ENCODE measurements at places on chromosomes 3 and 15.

DNA sequence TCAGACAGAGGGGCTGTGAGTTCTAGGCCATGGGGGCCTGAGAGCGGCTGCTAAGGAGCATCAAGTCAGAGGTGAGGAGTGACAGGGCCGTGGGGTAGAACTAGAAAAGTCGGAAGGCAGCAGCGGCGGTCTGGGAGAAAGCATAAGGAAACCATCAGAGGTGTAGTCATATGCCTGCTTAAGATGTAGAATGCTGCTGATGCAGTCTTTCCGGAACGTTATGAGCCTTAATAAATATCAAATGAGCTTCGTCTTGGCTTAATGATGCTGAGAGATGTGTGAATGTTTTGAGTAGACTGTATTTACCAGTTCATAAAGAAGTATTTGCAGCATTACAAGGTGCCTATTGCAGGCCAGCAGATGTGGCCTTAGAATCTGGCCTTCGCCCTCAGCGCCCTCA lies 15.2 kb downstream of the ATG7 start:
- no peak for DNase-seq

DNA sequence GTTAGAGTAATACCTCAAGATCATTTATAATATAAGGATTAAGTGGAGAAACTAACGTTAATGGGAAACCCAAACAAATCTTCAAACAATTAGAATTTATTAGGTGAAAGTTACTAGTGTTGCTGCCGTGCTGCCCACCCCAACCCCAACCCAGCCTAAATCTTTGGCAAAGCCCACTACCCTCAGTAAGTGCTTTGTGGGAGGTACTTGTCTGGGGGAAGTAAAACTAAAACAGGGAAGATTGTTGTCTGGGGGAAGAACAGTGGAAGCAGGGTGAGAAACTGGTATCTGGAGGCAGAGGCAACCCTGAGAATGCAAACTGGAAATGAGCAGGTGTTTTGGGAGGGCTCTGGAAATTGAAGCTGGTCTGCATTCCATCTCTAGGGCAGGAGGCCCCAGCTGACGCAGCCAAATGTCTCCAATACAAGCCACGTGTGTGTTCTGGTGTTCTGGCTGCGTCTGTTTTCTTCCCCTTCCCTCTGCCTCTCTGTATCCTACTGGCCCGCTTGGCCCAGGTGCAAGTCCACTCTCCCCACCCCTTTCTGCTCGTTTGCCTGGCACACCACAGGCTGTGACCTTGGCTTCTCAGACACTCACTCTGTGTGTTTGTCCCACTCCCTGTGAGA lies 32.7 kb downstream of the FEM1B start:
- peak; percentile 16 for DNase-seq

GRCh38 chr3:122969585-122970469 lies 57.7 kb downstream of the SEMA5B start:
- no peak for DNase-seq

GRCh38 chr3:126835472-126836219 lies 131.6 kb downstream of the CHCHD6 start:
- DNase-seq, result no peak

- DNase-seq, result no peak
Measured at GRCh38 chr3:25507811-25508210, 79.7 kb downstream of the RARB start.

GRCh38 chr3:111980716-111981456 lies 2.1 kb downstream of the ABHD10 start:
- no peak for DNase-seq

DNA sequence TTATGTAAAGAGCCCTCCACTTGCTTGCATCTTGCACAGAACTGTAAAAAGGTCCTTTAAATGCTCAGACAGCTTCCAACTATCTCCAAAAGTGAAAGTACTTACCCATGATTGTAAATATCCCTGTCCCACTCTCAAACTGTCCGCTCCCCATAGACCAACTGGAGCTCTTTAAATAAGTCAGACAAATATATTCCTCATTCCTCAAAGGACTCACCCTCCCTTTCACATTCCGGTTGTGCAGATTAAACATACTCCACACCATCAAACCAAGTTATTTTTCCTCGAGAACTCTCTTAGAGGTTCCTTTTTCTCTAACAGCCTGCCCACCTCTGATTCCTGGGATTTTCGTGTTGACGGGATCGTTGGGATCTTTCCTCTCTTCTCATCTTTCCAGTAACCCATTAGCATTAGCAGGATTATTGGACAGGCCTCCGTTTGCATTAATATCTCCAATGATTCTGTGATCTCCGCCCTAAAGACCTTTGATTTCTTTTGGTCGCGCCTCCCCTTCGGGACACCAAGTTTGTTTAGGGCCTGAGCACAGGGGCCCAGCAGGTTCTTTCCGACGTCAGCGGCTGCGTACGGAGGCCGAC lies 763 bp downstream of the GOLGB1 start:
- no peak for DNase-seq

GRCh38 chr15:77654975-77655374 lies 22.3 kb upstream of the LINGO1 start:
- DNase-seq, result no peak

GRCh38 chr3:58164199-58164879 lies 46.4 kb downstream of the DNASE1L3 start:
- no peak for DNase-seq

- DNase-seq, result no peak
Measured at GRCh38 chr15:32867313-32867626, 149.5 kb downstream of the GREM1 start.

DNA sequence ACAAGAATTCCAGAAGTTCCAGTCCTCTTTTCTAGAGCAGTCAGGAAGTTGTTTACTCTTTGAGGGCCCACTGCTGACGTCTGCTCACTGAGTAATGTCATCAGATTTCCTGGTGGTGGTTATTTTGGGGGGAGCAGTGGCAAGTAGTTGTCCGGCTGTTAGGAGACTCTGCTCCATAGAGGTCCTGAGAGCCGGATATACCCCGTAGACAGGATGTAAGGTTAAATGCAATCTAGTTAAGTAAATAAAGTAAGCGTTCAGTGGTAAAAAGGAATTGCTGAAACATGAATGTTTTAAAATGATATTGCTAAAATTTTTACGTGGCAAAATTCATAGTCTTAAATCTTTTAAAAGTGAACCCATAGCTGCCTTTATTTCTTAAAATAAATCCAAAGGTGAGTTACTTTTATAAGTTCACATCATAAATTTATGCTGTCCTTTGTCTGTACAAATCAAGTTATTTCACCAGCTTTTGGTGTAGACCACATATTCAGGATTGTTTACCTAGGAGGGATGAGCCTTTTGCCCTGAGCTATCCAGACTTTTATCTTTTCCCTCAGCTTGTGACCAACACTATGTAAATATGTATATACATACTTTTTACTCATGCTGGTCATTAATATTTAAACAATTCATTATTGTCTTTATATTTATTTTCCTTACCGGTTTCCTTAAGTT lies 65.8 kb downstream of the PDE8A start:
- DNase-seq, result no peak

DNA sequence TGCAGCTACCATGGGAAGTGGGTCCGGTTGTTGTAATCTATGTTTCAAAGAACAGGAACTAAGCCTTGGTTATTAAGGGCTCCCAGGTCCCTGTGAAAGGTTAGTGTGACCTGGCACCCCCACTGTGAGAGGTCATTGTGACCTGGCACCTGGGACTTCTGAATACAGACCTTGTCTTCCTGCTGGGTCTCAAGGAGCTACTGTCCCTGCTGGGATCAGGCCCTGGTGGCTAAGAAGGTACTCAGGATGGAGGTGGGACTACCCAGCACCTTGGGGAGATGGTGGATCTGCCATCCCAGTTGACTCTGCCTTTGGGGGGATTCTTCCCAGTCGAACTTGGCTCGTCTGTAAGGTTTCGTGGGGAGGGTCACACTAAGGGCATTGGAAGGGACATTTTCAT lies 10.3 kb upstream of the SLCO2A1 start:
- DNase-seq, result no peak

DNA sequence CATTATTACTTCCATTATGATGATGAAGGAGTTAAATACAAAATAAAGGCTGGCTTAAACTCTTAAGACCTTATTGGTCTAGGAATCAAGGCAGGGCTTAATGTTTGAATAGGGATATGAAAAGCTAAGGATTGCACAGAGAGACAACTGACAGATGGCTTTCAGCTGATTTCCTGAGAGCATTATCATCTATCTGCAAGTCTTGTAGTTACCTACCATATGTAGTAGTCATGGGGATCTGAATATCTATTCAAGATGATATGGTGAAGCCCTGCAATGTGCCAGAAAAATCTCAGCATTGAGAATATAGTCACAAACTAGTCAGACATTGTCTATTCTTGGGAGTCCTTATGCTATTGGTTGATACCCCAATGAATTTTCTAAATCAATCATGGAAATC lies 47.5 kb upstream of the CHMP2B start:
- no peak for DNase-seq

DNA sequence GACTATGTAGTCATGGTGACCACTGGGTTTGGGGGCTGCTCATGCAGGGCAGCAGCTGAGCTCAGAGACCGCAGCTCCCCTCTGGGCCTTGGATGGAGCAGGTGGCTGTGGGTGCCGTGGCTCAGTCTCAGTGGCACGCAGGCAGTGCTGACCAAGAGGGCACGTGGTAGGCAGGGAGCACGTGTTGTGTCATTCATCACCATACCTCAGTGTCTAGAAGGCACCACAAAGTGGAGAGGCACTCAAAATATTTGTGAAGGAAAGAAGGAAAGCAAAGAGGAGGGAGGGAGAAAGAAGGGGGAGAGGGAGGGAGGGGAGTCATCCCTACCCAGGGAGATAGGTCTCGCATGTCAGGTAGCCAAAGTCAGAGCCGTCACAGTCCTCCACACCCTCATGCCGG lies 26.1 kb downstream of the EAF1 start:
- no peak for DNase-seq

DNA sequence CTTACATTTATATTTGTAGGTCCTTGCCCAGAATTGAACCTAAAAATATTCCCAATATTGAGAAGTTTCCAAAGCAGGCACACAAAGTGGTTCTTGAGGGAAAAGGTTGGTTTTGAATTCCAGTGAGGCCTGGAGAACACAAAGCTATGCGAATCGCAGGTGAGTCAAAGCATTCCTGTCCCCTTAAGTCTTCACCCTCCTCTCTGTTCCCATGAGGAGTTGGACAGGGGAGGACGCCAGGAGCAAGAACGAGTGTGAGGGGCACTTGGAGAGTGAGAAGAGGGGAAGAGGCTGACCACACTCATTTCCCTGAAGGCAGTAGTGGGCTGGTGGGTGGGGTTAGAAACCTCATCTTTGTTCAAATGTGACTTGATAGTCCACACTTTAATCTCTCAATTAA lies 185.8 kb upstream of the EOMES start:
- DNase-seq, result no peak

GRCh38 chr15:100777821-100778220 lies 101.8 kb upstream of the ALDH1A3 start:
- DNase-seq, result no peak

DNA sequence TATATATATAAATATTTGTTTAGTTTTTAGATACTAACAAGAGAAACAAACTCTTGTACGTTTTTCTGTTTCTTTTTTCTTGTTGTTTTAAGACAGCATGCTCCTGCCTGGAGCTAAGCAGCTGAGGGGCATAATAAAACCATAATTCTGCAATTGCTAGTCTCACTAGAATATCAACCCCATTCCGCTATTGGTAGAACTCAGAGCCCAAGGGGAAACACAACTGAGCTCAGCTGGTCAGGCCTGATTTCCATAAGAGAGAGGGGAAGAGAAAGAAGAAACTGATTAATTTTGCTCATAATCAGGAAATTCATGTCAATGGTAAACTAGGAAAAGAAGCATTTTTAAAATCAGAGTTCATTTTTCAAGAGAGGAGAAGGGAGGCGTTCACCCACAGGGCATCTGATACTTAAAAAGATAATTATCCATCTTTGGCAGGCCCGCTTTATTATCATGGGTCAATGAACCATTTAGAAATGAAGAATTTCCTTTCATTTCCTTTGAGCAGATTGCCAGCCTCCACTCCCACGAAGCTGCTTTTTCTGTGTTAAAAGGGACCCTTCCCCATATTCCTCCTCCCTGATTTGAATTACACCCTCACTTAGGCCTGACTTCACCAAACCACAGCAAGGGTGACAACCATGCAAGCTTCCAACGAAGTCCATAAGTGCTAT lies 965.3 kb upstream of the CFAP20DC start:
- DNase-seq, result no peak

GRCh38 chr15:77610731-77611130 lies 22.0 kb downstream of the LINGO1 start:
- no peak for DNase-seq

DNA sequence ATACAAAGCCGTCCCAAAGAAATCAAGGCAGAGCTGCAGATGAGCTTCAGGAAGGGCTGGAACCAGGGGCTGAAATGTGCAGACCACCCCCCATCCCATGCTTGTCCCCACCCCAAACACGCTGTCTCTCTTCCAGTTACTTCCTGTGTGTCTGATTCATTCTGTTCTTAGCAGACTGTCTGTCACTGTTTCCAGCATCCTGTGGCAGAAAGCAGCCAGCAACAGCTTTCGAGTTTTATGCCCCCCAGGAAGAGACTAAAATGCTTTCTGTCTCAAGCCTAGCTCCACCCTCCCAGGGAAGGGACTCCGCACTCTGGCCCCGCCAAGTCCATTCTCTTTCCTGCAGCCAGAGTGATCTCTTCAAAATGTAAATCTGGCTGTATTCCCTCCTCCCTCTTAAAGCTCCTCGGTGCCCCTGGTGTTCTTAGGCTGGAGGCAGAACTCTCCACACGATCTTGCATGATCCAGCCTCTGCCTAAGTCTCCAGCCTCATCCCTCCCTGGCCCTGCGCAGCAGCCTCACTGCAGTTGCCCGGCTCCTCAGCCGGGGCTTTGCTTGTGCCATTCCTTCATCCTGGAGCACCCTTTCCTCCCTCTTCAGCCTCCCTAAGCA lies 41.5 kb downstream of the HRH1 start:
- DNase-seq, result no peak

GRCh38 chr3:127978636-127979035 lies 63.6 kb downstream of the KBTBD12 start:
- no peak for DNase-seq

GRCh38 chr3:154758109-154758868 lies 321.8 kb upstream of the MME start:
- no peak for DNase-seq

- DNase-seq, result no peak
Measured at GRCh38 chr15:49370782-49371181, 52.3 kb upstream of the FGF7 start.

GRCh38 chr3:167653760-167654159 lies at the start of gene WDR49:
TSS of gene WDR49 (minus strand) at chr3:167653942. CDS start at chr3:167653425, 517 bp downstream.
- no peak for DNase-seq

DNA sequence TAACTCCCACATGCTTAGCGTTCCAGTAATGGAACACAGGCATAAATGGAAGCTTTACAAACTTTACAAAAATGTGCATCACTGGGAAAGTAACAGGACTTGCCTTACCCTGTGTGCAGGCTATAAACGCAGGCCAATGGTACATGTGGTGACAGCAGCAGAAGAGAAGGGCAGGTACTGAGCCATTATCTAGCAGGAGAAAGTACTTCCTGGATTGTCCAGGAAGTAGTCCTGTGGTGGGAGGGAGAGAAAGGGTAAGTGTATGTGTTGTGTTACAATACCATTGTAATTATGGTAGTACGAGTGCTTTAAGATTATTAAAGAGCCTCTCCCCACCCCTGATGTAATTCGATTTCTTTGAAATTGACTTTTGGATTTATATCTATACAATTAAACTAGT lies 5.3 kb downstream of the ATP1B3 start:
- no peak for DNase-seq

- no peak for DNase-seq
Measured at GRCh38 chr15:72318408-72318942, 1.5 kb downstream of the CELF6 start.

GRCh38 chr3:43153216-43154083 lies 47.6 kb upstream of the POMGNT2 start:
- no peak for DNase-seq

Measured in DMS 273 treated with DMSO at 0.1 percent for 48 hours (cell line).